ENCODE measurements at places on chromosomes 2 and 18.

GRCh38 chr2:191051825-191052778 is 38.1 kb upstream of the STAT1 start:
- DNase-seq = peak; percentile 87

DNA sequence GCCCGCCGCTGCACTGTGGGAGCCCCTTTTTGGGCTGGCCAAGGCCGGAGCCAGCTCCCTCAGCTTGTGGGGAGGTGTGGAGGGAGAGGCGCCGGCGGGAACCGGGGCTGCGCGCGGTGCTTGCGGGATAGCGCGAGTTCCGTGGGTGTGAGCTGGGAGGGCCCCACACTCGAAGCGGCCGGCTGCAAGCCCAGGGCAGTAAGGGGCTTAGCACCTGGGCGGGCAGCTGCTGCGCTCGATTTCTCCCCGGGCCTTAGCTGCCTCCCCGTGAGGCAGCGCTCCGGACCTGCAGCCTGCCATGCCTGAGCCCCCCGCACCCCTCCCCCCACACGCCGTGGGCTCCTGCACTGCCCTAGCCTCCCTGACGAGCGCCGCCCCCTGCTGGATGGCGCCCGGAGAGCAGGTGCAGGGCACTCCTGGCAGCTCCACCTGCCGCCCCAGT is 124.4 kb downstream of the CCDC178 start:
- no peak for DNase-seq

GRCh38 chr2:190794377-190794776 is 86.2 kb upstream of the GLS start:
- no peak for DNase-seq

DNA sequence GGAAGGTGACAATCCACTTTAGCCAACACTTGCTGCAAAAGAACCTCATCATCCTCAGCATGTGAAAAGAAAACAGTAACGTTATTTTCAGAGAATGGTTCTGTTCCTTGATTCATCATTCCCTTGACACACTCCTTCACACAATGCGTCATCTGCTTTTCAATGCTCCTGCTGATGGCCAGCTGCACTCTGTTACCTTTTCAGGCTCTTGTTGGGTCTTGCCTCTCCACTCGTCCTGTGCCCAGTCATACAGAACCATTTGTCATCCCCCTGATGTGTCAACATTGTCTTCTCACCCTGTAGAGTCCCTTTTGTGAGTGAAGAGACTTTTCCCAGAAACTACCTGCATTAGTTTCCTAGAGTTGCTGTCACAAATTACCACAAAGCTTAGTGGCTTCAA is 12.2 kb upstream of the DTNA start:
- DNase-seq = no peak

GRCh38 chr2:190170673-190171072 is 108.1 kb upstream of the MSTN start:
- no peak for DNase-seq

- DNase-seq = no peak
Measured at GRCh38 chr2:10080536-10081304, 509 bp upstream of the CYS1 start.

DNA sequence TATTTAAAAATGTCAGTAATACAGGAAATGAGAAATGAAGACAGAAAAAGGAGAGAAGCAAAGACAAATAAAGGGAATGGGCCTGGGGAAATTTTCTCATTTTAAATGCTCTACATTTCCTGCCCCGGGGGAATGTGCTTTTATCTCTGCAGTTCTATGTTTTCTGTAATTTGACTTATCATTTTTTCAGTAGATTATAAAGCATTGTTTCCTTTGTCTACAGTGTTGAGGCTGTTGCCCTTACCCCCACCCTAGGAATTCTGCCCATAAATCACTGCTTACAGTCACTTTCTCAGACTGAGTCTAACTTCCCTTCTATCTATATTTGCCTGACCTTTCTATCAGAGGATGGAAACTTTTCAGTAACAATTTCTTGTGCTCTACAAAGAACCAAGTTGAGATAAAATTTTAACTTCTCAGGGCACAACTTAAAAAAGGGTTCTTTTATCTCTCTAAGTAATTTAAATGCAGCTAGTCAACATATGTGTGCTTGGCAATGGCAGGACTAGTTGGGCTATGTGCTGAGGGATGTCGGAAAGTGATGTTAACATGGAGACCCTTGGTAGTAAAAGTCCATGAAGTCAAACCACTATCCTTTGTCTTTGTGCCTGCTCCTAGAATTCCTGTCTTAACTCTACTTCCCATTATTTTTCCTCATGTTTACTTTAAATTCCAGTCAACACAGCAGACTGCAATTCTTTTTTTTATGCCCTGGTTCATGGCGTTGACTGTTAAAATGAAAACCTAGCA is 146.5 kb upstream of the MMADHC start:
- no peak for DNase-seq

DNA sequence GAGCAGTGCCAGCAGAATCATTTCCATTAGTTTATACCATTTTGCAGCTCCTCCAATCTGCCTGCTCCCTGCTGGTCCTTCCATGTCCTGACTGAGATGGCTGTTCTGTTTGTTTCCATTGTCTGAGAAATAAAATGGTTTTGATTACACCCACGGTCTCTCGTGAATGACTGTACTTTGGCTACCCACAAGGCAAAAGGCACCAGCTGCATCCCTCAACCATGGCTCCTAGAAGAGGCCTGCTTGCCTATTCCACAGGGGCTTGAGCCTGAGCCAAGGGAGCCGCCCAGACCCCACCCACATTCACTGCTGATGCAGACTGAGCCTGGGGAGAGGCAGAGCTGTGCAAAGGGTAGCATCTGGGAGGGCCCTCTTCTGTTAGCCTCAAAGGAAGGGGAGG is 31.2 kb downstream of the MARCHF4 start:
- peak; percentile 46 for DNase-seq

GRCh38 chr2:166464187-166464586 is 29.9 kb downstream of the SCN7A start:
- DNase-seq = no peak

DNA sequence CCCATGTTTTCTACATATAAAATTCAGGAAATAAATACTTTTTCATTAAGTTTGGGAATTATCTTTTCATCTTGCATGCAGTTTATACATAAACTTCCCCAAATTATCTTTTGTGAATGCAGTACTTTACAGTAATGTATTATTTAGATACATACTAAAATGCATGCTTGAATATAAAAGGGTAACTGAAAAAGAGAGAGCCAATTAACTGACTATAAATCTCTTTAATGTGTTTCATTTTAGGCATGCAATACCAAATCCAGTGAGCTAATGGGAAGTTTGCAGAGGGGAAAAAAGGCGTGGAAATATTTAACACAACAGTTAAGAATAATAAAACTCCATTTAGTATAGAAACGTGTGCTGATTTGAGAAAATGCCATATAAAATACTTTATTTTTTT is 39.2 kb downstream of the COL4A4 start:
- no peak for DNase-seq

- no peak for DNase-seq
Measured at GRCh38 chr18:1057367-1057766, 152.7 kb downstream of the ADCYAP1 start.

DNA sequence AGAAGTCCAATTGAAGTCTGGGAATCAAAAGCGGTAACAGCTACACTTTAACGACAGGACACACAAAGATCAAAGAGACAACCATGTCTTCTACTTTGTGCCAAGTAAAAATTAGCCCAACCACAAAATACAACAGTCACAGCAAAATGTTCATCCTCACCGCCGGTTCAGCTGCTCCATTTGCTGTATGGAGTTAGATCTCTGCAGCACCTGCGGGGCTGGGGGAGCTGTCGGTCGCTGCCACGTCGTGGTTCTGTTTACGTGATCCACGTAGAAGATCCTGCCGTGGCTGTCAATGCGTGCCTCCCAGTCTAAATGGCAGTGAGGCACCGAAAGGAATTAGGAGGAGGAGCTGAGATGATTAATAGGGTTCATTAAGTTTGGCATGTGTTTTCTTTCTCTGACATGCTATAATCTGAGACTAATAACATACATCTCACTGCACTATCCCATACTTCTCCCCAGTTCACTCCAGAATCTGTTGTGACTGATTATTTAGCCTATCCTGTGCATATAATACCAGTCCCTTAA is 136.5 kb upstream of the STK17B start:
- no peak for DNase-seq
